Effector CD4-positive, alpha-beta T cell (primary cell): ENCODE measurements at places on chromosomes 16 and 17.

- DNase-seq = no peak
Observed at GRCh38 chr17:38465391-38466345, 37.4 kb downstream of the ARHGAP23 start.

GRCh38 chr17:79944251-79944812, 91.3 kb downstream of the TBC1D16 start:
- no peak for DNase-seq

DNA sequence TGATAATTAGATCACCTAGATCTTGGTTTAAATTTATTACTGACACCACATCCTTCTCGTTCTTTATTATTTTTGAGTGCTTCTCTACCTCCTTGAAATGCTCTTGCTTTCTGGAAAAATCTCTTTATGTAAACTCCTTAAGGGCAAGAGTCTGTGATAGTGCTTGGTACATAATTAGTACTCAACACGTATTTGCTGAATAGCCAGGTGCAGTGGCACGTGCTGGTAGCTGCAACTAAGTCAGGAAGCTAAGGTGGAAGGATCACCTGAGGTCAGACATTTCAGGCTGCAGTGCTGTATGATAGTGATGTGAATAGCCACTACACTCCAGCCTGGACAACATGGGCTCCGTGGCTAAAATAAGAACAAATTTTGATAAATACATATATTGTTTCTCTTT, 63.0 kb downstream of the PPM1E start:
- no peak for DNase-seq

DNA sequence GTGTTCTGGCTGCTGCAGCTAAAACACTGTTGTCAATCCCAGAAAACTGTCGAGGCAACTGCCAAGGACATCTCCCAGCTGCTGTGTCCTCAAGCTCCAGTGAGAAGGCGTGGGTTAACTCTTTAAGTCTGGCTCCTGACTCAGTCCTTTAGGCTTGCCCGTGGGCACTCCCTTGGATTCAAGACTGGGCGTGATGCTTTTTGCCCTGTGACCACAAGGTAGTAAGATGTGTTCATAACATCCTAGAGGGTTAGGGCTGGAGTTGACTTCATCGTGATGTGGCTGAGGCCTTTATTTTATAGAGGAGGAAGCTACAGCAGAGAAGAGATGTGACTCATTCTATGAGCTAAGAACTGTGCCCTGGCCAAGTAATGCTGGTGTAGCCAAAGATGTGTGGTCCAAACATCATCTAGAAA, 50.9 kb upstream of the TEKT3 start:
- DNase-seq = no peak

GRCh38 chr17:28700830-28701492, 10.7 kb downstream of the PROCA1 start:
- DNase-seq = no peak

DNA sequence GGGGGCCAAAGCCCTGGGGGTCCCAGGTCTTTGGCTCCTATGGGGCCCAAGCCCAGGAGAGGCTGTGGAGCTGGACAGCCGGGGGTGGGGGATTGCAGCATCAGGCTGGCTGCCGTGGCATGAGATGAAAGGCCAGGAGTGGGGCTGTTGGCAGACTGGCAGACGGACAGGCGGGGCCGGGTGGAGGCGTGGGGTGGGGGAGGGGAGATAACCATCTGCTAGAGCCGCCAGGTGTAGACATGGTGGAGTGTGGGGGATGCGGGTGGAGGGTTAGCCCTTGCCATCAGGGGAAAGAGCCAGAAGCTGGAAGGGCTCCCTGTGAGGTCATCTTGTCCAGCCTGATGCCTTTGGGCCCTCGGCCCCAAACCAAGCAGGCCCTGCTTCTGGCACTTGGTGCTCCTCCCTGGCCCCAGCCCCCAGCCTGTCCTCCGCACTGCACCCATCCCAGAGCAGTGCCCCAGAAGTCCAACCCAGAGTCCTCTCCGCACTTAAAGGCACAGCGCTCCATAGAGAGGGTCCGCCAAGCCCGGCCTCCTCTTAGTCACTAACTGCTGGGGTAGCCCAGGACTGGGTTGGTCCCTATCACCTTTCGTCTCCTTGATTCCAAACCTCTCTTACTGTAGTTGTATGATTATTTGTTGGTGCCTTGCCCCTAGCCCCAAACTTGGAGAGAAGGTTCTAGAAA, 33.3 kb upstream of the DLX4 start:
- DNase-seq = no peak

- no peak for DNase-seq
Observed at GRCh38 chr16:87276091-87276701, 41.0 kb downstream of the C16orf95 start.
